ENCODE measurements at places on chromosomes 7 and 10. TPM values are rescaled to one million over a fixed set of nuclear protein-coding genes. Genes with fewer than 3 reads are reported as not detected.
A peak's percentile ranks its signal among the peaks of the same experiment; 100 is the strongest.

DNA sequence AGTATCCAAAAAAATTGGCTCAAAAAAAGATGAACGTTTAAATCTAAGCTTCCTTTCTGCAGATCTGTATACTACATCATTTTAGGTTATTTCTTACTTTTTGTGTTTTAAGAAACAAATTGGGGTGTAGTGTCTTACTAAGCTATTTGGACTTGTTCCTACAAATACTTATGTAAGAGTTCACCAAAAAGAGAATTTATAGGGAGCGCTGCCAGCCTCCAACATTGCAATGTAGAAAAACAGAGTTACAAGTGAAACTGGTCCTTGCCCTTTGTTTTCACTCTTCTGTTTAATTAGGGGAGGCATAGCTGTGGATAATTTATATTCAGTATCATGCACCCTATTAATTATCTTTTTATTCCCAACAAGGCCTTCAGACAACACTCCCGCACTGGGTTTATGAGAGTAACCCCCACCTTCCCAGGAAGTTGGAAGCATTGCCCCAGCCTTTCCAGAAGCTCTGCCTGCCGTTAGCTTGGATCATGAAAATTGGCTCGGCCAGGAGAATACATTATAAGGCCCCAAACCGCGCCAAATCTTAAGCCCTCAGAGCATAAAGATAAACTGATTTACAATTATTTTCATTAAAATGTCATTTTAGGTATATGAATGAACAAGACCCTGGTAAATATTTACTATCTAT lies 261.8 kb upstream of the KLF6 start:
- DNase-seq, result no peak

RELN gene
- 57.5 TPM for total RNA-seq

GPR15LG gene
- total RNA-seq, result not detected

GRCh38 chr10:70990681-70991080 lies 102.3 kb upstream of the PCBD1 start:
- no peak for DNase-seq

TEX47 gene
- total RNA-seq, result not detected

DNA sequence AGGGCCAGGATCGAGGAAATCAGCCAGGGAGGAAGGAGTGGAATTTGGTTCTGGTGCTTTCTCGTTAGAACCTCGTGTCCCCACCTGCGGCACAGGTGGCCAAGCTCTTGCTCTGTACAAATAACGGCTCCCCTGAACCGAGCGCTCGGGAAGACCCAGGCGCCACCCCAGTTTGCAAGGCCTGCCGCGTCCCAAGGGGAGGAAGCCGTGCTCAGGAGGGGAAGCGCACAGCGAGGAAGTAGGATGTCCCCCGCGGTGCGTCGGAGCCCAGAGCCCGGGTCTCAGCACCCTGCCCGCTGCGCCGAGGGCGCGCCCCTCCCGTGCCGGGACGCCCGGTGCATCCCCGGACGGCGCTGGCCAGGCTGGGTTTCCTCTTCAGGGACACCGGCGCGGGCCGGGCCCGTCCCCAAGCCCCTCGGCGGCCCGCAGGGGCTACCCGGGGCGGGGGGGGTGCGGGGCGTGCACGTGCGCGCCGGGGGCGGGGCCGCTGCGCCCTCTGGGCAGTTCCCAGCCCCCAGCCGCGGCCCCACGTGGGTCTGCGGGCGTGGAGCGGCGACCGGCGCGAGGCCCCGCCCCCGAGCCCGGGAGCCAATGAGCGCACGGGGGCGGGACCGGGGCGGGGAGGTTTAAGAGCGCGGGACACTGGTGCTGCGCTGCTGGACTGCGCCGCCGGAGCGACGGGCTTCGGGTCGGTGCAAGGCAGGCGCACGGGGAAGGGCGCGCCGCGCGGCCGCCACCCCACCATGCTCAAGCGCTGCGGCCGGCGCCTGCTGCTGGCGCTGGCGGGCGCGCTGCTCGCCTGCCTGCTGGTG lies at the start of gene LFNG:
LFNG (plus strand) TSS at position 656 of the 812 bp plus-strand sequence; CDS start at position 744, 88 bp downstream.
- peak; percentile 100 for DNase-seq

All from frontal cortex (tissue), 4 donors.